ENCODE measurements at places on chromosomes 6 and 20.

- DNase-seq, result no peak
Observed at GRCh38 chr20:44640522-44640921, 11.0 kb downstream of the ADA start.

- DNase-seq, result no peak
Observed at GRCh38 chr6:13979284-13980171, 54.8 kb downstream of the RNF182 start.

GRCh38 chr6:79810871-79811270, 136.5 kb downstream of the ELOVL4 start:
- DNase-seq, result no peak

GRCh38 chr6:111356551-111356950, 126.5 kb downstream of the REV3L start:
- no peak for DNase-seq

- DNase-seq, result no peak
Observed at GRCh38 chr6:25537349-25538018, 114.5 kb upstream of the SCGN start.

DNA sequence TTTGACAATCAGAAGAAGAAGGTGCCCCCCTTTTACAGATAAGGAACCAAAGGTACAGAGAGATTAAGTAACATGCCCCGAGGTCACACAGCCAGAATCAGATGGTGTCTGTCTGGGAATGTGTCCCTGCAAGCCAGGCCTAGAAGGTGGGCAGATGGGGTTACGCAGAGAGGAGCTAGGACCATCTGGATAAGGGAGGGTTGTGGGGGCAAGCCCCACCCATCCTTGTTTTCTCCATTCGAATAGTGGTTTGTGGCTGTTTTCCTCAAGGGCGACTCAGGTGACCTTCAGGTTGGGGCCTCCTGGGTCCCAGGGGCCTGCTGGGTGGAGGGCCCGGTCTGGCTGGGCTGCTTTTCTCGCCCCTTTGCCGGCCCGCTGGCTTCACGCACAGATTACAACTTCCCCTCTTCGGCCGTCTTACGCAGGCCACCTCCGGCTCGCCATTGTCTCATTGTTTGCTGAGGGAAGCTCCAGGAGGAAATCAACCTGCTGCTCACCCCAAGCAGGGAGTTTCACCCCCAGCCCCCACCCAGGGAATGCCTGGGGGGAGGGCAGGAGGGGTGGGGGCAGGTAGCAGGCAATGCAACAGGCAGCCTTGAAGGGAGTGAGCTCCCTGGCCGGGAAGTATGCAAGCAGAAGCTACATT, 30.8 kb upstream of the CSNK2A1 start:
- no peak for DNase-seq

- no peak for DNase-seq
Observed at GRCh38 chr6:156822747-156823206, 45.6 kb downstream of the ARID1B start.

GRCh38 chr20:34065260-34065659, 46.8 kb downstream of the EIF2S2 start:
- no peak for DNase-seq

GRCh38 chr6:156062091-156062563, 606.5 kb upstream of the NOX3 start:
- no peak for DNase-seq

DNA sequence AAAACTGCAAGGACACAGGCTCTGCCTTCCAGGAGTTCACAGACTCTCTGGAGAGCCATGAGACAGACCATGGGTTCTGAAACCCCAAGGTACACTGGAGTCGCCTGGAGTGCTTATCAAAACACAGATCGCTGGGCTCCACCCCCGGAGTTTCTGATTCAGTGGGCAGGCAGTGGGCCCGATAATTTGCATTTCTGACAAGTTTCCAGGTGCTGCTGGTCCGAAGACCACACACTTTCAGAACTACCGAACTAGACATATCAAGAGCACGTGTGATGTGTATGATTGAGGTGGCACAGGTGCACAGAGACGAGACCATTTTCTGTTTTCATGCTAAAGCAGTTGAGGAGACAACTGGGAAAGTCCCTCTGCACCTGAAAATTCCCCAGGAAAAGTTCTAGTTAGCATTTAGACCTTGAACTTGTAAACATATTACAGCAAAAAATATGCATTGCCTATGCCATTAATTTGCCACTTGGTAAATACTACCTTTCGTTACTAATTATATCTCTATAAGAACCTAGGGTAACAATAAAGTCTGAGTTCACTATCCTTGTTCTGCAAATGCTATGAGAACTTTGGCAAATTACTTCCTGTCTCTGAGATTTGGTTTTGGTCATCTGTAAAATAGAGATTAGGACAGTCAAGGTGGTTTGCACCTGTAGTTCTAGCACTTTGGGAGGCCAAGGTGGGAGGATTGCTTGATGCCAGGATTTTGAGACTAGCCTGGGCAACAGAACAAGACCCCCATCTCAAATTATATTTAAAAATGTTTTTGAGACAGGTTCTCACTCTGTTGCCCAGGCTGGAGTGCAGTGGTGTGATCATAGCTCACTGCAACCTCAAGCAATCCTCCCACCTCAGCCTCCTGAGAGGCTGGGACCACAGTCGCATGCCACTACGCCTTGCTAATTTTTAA, 14.3 kb upstream of the PIM1 start:
- DNase-seq, result no peak

DNA sequence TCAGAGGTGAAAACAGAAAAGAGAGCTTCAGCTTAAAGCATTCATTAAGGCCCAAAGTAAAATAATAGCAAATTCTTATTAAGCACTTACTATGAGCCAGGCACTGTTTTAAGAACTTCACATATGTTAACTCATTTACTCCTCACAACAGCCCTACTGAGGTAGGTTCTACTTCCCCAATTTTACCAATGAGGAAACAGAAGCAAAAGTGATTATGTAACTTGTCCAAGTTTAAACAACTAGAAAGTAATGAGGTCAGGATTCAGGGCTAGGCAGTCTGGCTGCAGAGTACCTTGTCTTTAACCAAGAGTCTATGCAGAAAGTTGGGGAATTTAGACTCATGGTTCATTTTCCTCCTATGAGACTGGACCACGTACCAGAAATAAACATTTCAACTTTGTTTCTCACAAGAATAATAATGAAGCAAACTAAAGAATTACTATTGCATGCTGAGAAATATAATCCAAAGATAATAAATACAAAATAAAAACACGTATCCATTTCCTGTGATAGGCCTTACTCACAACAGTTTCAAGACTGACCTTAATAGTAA, 3.8 kb downstream of the COL21A1 start:
- no peak for DNase-seq

DNA sequence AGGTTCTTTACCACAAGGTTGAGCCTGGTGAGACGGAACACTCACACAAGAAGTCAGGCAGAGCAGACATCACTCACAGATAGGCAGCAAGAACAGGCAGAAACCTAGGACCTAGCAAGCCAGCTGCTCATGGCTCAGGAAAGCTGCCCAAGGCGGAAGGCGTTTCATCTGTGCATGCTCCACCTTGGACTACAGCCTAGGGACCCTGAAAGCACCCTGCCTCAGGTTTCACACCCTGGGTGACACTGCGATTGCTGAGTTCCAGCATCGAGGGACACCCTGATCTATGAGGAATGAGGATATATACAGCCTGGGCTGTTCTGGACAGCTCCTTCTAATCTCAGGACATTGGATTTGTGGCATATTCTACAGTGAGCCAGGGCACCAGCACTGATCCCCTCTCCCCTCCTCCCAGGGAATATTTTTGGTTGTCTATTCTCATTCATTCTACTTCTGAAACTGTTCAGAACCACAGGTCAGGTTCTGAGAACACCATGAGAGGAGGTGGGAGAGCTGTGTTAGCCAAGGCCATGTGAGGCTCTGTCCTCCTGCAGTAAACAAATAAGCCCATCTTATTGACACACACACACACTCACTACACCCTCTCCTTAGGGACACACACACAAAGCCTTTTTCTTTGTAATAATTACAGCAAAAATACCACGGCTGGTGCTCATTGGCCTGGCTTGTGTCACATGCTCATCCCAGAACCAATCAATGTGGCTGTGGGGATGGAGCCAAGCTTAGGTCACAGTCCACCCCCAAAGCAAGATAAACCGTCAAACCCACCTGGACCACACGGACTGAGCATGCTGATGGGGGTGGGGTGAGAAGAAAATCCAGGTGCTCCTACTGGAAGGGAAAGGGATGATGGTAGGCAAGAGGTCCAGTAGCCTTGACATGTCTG, 26.3 kb upstream of the PMEPA1 start:
- DNase-seq, result no peak

DNA sequence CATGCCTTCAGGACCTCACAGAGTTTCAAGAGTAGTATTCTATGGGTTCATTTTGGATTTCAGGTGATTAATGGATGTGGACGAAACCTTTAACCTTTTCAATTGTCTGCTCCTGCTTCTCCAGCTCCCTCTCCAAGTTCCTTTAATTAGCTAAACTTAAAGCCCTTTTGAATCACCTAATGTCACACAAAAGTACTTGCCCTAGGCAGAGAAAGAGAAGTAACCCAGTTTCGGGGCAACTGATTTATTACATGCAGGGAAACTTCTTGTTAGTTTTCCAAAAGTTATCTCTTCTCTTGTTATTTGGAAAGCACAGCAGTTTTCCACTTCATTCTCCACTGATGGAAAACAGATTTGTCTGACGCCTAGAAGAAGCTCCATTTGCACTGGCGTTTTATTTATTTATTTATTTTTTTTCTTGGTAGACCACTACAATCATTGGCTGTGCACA, 407.7 kb upstream of the JARID2 start:
- no peak for DNase-seq

DNA sequence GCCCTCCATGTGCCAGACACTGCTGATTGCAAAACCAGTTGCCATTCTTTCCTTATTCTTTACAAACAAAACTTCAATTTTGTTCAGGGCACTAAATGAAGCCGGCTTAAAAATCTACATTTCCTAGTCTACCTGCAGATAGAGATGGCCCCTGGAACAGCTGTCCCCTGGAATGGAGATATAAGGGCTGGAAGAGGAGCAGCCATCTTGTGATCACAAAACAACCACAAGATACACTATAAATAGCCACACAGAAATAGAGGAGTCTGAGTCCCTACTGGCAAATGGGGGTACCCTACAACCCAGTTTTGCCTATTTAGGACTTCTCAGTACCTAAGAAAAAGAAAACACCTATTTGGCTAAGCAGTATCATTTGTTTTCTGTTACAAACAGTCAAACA, 115.9 kb upstream of the BEND6 start:
- DNase-seq, result no peak

GRCh38 chr6:133741375-133741861, 147.5 kb upstream of the TCF21 start:
- no peak for DNase-seq

Data from T-helper 2 cell (primary cell).